ENCODE measurements at places on chromosomes 7 and 10. TPM values are rescaled to one million over a fixed set of nuclear protein-coding genes. Genes with fewer than 3 reads are reported as not detected.

KNDC1 gene
- total RNA-seq = under 0.01 TPM

PSD gene
- total RNA-seq = 1.6 TPM

NKX1-2 gene
- not detected for total RNA-seq

ARMC3 gene
- not detected for total RNA-seq

IGF2BP3 gene
- total RNA-seq = 16.5 TPM

SEMA3E gene
- total RNA-seq = 1.5 TPM

IDI2 gene
- total RNA-seq = under 0.01 TPM
